Renal pelvis (tissue), 12 donors: ENCODE measurements at places on chromosomes 5 and 9. TPM values are rescaled to one million over a fixed set of nuclear protein-coding genes. Genes with fewer than 3 reads are reported as not detected.
A peak's percentile ranks its signal among the peaks of the same experiment; 100 is the strongest.

DNA sequence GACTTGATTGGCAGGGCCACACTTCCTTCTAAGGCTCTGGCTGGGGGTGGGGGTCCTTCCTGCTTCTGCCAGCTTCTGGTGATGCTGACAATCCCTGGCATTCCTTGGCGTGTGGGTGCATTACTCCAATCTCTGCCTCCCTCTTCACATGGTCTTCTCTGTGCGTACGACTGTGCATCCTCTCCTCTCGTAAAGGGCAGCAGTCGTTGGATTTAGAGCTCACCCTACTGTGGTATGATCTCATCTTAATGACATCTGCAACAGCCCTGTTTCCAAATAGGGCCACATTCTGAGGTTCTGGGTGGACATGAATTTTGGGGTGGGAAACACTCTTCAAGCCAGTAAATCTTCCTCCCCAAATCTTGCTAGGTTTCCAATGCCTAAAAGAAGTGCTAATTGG lies 36.8 kb downstream of the ROPN1L start:
- no peak for DNase-seq

DNA sequence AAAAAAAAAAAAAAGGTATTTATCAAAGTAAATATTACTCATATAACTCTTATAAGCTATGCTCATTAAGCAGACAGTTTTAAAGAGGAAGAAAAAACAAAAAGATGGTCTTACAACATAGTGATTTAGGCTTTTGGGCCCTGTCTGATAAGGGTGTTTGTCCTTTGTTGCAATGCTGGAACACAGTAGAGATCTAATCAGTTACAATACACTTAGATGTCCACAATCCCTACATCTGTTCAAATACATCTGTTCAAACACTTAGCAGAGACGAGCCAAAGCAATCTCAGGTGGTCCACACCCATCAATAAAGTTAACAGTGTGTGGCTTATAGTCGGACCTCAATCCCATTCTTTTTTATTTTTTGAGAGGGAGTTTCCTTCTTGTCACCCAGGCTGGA lies 11.0 kb downstream of the PRXL2C start:
- no peak for DNase-seq

- DNase-seq, result no peak
Observed at GRCh38 chr5:32462618-32463017, 18.1 kb upstream of the ZFR start.

DNA sequence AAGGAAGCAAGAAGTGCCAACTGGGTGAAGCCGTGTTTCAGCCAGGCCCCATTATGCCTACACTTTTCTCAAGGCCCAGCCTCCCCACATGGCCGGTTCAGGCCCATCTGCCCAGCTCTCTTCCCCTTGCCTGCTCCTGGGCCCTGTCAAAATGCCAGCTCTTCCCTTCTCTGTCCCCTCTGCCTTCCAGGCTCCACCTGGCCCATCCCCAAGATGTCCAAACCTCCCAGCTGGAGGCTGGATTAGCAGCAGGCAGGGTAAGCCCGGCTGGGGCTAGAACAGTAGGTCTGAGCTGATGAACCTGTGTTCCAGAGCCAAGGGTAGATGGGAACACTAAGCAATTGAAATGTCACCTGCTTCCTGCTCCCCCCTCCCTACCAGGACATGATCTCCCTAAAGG lies 64.1 kb upstream of the HSPA9 start:
- DNase-seq, result no peak

DNA sequence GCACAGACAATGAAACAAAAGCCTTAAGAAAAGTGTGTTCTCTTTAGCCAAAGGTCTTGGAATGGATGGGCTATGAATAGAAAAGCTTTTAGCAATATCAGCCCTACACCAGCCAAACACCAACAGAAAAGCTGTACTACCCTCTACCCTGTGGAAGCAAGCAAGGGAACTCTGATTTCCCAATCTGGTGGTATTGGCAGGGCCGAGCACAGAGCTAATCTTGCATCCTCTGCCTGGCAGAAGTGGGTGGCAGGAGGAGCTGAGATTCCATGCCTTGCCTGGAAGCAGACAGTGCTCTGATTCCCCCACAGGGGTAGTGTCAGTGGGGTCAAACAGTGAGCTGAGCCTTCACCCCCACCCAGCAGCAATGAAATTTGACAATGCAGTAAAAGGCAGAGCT lies 29.6 kb upstream of the ZNF782 start:
- no peak for DNase-seq

- DNase-seq, result no peak
Observed at GRCh38 chr9:25557645-25558300, 120.5 kb downstream of the TUSC1 start.

GRCh38 chr5:107764976-107765804 lies 94.5 kb upstream of the EFNA5 start:
- DNase-seq, result peak; percentile 11

The DBH gene
- polyA plus RNA-seq, result 1.7 TPM

The FRMPD1 gene
- polyA plus RNA-seq, result 1.1 TPM
